ENCODE measurements at places on chromosomes 5 and 9. TPM values are rescaled to one million over a fixed set of nuclear protein-coding genes. Genes with fewer than 3 reads are reported as not detected.

USP20 gene
- polyA plus RNA-seq = 73.4 TPM

RLN1 gene
- polyA plus RNA-seq = not detected

LRRC19 gene
- not detected for polyA plus RNA-seq

SLC45A2 gene
- polyA plus RNA-seq = 0.16 TPM

SPATA31E1 gene
- polyA plus RNA-seq = not detected

OMD gene
- 12.3 TPM for polyA plus RNA-seq

SV2C gene
- under 0.01 TPM for polyA plus RNA-seq

TSC1 gene
- 29.4 TPM for polyA plus RNA-seq
